ENCODE measurements at places on chromosomes 16 and 17. TPM values are rescaled to one million over a fixed set of nuclear protein-coding genes. Genes with fewer than 3 reads are reported as not detected.

Gene HSPB9
- 0.29 TPM for total RNA-seq

Gene OR1D2
- not detected for total RNA-seq

Gene HS3ST3A1
- not detected for total RNA-seq

Gene SHISA6
- not detected for total RNA-seq

Gene PYY
- total RNA-seq: 0.51 TPM

Gene PTX4
- total RNA-seq: not detected

Gene VASN
- 4.1 TPM for total RNA-seq

Gene CCL17
- total RNA-seq: not detected

Gene TTC19
- 60.3 TPM for total RNA-seq

Gene SLC12A3
- 0.14 TPM for total RNA-seq

Gene HSD17B2
- total RNA-seq: not detected

- DNase-seq: no peak
Measured at GRCh38 chr17:39740357-39741111, 2.8 kb downstream of the GRB7 start.

GRCh38 chr17:40900809-40901356 lies 15.8 kb upstream of the KRT20 start:
- DNase-seq: no peak

DNA sequence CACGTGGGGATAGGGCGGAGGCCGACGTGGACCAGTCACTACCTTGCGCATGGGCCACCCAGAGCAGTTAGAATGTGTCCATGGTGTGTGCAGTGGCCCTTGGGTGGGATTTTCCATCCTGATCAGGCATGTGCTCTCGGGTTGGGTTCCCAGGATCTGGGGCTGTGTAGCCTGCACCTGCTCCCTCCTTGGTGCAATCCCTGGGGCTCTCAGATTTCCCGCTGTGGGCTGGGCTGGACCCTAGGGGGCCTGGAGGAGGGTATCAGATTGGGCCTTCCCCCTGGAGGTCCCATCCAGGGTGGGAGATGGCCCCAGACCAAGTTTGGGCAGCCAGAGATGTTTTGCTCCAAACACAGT lies 1.3 kb downstream of the SMTNL2 start:
- no peak for DNase-seq

DNA sequence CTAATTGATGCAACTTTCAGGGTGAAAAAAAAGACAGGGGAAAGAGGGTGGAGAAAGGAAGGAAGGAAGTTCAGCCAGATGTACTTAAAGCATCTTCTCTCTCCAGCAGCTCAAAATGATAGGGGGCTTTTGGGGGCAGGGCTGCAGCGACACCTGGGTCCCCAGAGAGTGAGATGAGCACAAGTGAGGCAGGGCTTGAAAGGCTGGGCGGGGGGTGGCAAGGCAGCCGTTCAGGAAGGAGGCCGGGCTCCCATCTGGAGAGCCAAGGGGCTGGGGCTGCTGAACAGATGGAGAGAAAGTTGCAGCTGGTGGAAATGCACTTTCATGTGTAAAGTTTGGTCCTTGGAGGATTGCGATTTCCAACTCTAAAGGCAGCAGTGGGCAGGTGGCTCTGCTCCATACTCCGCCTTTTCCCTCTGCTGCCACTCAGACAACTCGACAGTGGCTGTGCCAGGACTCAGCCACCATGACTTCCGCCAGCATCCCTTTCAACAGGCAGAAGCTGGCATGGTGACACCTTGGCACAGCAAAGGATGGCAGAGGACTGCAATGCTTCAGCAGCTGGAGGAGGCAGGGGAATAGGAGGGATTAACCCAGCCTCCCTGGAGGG lies 7.7 kb downstream of the SLC35B1 start:
- no peak for DNase-seq

- DNase-seq: no peak
Measured at GRCh38 chr16:50460538-50461399, 87.4 kb upstream of the NKD1 start.

DNA sequence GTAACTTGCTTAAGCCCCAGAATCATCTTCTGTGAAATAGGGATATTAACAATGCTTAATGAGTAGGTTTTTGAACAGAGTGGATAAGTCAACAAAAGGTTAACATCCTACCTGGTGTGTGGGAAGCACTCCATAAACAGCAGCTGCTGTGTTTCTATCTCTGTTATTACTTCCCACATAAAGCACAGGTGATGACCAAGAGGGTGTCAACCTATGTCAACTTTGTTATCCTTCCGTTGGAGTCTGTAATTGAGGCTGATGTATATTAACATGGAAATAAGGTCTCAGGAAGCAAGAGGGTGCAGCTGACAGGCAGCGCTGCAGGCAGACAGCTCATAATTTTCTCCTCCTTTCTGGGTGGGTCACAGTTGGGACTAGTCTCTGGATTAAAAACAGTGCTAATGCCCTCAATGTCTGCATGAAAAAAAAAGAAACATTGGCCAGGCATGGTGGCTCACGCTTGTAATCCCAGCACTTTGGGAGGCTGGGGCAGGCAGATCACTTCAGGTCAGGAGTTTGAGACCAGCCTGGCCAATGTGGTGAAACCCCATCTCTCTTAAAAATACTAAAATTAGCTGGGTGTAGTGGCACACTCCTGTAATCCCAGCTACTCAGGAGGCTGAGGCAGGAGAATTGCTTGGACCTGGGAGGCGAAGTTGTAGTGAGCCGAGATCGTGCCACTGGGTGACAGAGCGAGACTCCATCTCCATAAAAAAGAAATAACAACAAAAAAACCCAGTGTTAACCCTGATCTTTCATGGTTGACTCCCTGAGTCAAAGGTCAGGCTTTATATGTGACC lies 269.6 kb downstream of the SNX29 start:
- no peak for DNase-seq

- no peak for DNase-seq
Measured at GRCh38 chr16:78259873-78260272, 160.4 kb downstream of the WWOX start.

DNA sequence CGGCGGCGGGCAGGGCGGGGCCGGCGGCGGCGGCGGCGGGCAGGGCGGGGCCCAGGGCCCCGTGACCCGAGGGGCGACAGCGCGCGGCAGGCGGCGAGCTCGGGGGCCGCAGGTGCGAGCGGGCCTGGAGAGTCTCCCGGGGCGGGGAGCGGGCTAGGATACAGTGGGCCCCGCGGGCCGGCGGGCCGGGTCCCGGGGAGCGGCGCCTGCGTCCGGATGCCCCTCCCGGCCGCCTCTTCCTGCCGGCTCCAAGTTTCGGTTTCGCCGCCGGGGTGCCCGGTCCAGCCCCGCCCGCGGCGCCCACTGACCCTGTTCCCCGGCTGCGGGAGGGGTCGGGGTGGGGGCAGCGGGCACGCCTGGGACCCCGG lies at the start of gene RNF213:
Gene RNF213, plus strand, starts transcription at position 62 of the 368 bp plus-strand sequence. CDS start 2,830 bp downstream, outside the sequence.
- peak; percentile 47 for DNase-seq

- DNase-seq: no peak
Measured at GRCh38 chr16:84136331-84137125, 8.4 kb downstream of the HSDL1 start.

DNA sequence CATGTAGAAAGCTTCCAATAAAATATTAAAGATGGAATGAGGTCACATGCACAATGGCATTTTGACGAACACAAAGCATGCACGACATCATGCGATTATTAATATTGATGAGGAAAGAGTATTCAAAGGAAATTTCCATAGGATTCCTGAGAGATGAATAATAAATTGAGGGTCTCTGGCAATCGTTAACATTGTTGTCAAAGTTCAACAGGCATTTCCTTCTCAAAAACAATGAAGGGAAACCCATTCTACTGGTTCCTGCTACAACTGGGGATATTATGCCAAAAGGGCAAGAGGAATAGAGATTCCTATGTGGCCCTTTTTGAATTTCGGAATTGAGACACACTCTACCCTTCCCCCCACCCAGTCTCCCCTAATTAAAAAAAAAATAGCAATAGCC lies 128.3 kb upstream of the NUDT7 start:
- no peak for DNase-seq

GRCh38 chr17:225551-225950 lies 44.1 kb upstream of the DOC2B start:
- DNase-seq: no peak

DNA sequence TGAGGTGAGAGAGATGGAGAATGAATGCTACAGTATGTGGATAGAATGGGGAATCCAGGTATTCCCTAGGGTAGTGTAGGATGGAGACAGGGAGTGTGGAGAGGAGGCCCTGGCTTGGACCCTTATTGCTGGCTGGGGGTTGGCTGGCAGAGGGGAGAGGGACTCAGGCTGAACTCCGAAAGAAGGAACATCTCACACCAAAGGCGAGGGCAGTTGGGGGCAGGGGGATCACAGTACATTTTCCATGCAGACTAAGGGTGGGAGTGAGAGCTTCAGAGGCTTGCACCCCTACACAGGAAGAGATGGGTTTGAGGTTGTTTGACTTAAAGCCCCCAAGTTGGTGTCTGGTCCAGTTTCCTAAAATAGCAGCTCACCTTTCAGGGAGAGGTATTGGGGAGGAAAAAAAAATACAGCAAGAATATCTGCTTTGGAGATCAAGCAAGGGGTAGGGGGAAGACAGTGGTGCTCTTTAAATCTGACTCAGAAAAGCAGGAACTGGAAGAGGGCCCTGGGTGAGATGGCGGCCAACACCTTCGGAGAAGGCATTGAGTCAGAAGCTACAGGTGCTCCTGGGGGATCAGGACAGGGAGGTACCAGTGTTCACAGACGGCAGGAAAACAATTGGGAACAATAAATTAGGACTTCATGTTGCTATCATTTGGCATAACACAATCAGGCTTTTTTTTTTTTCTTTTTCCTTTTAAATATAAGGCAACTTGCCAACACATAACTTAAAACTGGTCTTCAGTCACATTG lies 12.4 kb downstream of the TRAF4 start:
- DNase-seq: no peak

DNA sequence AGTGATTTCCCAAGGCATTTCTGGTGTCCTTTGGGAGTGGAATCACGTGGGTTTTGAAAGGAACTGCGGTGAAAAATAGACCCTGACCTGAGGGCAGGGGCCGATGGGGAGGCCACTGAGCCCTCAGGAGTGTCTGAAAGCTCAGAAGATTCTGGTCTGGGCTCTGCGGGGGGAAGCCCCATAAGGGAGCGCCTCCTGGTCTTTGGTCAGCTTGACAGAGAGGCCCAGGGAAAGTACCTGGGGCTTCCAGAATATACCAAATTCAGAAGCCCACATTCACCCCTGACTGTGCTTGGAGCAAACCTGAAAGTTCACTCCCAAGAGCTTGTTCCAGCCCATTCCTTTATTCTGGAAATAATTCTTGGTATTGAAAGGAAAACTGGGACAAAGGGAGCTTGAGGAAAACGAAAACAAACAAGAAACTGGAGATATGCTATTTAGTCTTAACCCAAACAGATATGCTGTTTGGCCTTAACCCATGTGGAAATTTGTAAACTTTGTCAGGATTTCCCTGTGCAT lies 23.2 kb upstream of the NAGLU start:
- no peak for DNase-seq

DNA sequence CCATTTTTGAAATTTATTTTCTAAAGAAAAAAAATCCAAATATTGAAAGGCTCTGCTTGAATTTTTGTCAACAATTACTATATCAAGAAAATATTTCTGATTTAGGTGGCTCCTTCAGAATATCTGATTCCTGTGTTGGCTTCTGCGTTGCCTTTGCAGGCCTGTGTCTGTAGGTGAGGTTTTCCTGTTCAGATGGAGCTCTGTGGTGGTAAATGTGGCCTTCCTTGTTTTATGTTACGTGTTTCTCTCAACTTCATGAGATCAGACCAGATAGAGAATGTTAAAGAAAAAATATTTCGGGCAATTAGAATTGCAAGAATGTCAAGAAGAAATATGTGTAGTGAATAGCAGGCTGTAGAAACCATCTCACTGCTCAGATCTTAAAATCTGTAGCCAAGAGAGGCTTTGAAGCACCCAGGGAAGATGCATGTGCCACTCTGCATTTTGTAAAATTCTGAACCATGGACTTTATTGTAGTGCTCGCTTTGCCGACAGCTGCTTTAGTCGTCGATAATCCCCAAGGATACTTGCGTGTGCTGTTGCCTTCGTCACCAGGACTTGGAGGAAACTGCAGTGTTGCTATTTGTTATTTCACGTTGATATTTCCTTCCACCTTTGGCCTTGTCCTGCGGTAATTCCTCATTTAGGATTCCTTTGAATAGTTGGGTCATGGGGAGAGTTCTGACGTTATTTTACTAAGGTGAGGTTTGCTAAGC lies 69.9 kb downstream of the RPTOR start:
- no peak for DNase-seq

- peak; percentile 87 for DNase-seq
Measured at GRCh38 chr16:642189-643049, 791 bp downstream of the MCRIP2 start.

DNA sequence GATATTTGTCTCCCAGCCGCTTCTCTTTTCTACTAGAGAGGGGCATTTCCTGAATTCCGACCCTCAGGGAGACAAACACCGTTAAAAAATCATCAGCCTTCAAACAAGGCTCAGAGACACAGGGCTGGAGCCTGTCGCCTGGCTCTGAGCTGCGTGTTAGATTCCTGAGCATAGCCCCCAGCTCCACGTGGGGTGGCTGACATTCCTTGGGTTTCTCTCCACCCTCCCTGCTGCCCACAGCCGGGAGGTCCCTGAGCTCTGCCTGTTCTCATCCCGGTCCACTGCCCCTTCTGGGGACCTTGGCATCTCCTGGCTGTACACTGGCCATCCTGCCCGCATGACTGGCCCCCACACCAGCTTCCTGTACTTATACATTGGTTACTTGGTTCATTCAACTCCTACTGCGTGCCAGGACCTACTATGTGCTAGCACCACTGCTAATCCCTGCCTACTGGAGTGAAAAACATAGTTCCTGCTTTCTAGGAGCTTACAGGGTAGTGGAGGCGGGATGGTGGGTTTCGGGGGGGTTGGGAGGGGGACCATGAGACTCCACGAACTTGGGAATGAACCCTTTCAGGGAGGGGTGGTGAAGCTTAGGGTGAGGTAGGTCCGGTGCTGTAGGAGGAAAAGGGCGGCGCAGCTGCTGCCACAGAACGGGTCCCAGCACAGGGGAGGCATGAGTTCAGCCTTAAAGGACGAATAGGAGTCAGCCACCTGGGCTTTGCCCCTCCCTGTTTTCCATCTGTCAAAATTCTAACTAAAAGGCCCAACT lies 52.1 kb upstream of the TMEM132E start:
- DNase-seq: no peak

- DNase-seq: no peak
Measured at GRCh38 chr17:12519956-12520594, 145.6 kb upstream of the MYOCD start.

GRCh38 chr16:14241631-14242030 lies 170.5 kb downstream of the MRTFB start:
- DNase-seq: no peak

DNA sequence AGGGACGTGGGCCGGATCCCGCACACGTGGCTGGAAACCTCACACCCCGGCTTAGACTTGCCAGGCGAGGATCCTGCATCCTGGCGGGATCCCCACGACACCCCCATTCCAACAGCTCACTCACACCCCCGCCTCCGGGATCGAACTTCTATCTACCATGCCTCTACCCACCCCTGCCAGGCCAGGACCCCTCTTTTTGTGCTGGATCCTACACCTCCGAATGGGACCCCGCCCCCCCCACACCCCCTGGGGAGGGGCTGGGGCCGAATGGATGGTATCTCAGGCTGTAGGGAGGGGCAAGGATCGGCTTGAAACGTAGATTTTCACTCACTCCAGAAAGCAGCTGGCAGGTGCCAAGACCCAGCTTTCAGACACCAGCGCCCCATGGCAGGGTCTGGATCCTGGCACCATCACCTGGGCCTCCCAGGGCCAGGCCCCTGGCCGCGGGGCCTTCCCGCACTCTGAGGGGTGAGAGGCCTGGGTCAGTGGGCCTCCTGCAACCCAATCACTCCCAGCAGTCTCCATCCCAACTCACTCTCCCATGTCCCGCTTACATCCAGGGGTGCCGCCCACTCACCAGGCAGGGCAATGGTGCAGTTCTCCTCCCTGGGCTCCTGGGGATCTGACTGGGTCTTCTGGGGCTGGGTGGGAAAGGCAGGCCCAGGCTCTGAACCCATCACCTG lies 6.7 kb downstream of the PRSS36 start:
- no peak for DNase-seq
